ENCODE measurements at places on chromosomes 13 and 19.

GRCh38 chr13:35978607-35979316 is 152.4 kb downstream of the DCLK1 start:
- no peak for DNase-seq

GRCh38 chr13:110419381-110419791 is 112.3 kb downstream of the COL4A2 start:
- peak; percentile 67 for DNase-seq

DNA sequence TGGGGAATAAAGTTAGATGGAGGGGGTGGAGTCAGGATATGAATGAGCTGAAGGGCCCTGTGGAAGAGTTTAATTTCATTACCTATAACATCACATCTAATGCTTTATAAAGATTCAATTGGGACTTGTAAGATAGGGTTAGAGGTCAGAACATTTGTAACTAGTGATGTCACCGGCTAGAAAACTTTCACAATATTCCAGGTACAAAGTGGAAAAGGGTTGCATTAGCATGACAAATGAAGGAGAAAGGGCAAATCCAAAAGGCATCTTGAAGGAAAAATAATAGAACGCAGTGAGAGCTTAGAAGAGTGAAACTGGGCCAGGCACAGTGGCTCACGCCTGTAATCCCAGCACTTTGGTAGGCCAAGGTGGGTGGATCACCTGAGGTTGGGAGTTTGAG is 7.6 kb downstream of the MBNL2 start:
- DNase-seq: no peak

DNA sequence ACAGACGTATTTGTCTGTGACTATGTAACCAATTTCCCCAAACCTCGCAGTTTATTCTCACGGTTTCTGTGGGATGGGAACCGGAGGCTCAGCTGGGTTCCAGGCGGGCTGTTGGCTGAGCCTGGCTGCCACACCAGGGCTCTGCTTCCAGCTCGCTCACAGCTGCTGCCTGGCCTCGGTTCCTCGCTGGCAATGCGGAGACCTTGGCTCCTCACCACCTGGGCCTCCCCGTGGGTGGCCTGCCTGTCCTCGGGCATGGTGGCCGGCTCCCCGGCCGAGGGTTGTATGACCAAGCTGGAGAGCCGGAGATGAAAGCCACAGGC is 218.9 kb upstream of the MAB21L1 start:
- no peak for DNase-seq

DNA sequence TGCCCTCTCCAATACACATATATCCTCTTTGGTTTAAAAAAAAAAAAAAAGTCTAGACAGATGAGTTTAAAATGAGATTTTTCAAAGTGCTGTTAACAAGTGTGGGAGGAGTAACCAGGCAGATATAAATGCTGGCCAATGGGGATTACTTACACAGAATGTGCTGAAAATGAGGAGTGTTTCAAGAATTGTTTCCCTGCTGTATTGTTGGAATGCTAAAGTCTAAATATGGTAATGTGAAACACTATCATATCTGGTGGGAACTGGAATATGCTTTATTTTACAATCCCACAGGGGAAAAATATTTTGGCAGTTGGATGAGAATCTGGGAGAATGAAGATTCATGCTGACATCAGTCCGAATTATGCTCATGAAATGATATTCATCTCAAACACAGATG is 250.7 kb downstream of the DCT start:
- DNase-seq: no peak

DNA sequence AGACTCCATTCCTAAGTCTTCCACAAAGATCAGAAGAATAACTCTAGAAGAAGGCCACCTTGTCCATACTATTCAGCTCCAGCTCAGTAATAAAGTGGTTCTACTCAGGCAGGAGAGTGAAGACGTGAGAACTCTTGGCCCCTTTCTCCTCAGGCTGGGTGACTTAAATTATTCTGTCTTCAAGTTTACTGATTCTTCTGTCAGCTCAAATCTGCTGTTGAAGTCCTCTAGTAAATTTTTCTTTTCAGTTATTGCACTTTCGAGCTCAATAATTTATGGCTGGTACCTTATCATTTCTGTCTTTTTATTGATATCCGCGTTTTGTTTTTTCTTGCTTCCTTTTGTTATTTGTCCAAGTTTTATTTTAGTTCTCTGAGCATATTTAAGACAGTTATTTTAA is 922.3 kb upstream of the PCDH9 start:
- DNase-seq: no peak

GRCh38 chr19:39940221-39940833 is 5.9 kb upstream of the FCGBP start:
- no peak for DNase-seq

DNA sequence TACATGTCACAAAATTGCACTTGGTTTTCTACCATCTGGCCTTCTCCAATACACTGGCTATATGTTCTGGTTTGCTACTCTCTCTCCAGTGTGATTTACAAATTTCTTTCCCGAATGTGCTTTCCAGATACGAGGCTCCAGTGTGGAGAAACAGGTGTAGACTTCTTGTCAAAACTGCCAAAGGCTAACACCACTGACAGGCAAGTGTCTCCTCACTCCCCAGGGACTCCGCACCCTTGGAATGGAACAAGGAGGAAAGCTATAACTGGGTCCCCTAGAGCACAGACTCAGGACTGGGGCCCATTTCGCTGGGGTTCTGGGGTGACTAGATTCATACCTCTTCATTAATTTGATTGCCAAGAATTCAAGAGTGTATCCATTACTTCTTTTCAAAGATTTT is 161.8 kb downstream of the FOXO1 start:
- DNase-seq: no peak

DNA sequence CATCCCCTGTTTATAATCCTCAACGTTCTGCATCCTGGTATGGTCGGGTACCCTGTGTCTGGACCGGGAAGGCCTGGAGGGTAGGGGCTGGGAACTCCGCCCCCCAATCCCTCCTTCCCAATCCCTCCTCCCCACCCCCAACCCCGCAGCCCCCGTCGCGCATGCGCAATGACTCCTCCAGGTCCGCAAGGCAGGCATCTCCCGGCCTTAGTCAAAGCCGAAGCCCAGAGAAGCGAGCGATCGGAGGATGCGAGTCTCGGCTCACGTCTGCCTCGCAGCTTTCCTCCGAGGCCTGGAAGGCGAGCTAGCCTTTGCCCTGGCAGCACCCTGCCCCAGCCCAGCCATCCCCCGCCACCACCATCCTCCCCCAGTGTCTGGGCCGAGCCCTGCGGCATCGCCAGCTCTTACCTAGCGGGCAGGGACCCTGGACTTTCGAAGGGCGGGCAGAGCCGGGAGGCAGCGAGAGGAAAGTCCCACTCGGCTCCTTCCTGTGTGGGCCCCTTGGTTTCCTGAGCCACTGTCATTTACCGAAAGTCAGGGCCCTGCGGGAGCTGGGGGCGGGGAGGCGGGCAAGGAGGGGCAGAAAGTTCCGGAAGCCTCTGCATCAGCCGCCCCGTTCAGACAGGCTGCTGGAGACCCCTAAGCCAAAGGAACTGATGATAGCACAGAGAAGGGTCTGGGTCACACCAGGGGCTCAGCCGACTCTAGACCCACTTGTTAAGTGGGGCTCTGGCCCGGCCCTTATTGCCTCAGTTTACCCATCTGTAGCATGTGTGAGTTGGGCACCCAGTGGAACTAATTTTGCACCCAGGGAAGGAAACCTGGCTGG is at the start of gene JAK3:
TSS of gene JAK3 (minus strand) at position 445 of the 829 bp plus-strand sequence. CDS start 3,565 bp downstream, outside the sequence.
- DNase-seq: no peak

DNA sequence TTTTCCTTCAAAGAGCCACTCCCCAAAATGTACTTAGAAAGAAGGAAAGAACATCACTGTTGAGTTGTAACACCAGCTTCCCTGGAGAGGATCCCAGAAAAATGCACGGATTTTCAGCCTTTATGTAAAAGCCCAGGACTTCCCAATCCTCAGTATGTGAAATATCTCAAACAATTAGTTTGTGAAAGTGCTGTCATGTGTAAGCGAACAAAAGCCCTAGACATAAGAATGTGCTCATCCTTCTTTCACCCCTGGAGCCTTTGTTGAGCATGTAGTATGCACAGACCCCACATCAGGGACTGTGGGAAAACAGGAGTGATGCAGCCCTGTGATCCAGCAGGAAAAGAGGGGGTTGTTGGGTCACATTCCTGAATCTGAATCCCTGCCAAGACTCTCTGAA is 441.4 kb upstream of the ZNF507 start:
- no peak for DNase-seq

- no peak for DNase-seq
Observed at GRCh38 chr19:44869733-44870470, 21.2 kb upstream of the TOMM40 start.

DNA sequence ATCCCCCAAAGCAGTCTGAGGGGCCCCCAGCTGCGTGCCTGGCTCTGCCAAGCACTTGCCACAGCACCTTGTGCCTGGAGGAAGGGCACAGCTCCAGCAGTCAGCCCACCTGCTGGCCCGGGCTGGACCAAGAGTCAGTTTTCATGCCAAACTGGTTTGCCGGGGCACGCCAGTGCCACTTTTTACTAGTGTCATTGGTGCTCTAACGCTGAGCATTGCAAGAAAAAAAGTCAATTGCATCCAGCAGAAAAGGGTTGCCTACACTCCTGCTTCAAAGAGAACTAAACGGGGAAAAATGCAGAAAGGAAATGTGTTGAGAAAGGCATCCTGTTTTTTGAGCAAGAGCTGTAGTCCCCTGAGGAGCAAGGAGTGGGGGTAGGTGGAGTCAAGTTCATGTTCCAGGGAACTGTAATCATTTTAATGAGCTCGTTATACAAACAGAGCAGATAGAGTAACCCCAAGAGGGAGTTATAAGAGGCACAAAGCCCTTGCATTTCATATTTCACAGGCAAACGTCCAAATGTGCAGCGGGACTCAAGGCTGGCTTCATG is 68.4 kb downstream of the F2RL3 start:
- no peak for DNase-seq

GRCh38 chr13:102708211-102708610 is 13.4 kb upstream of the METTL21C start:
- no peak for DNase-seq

DNA sequence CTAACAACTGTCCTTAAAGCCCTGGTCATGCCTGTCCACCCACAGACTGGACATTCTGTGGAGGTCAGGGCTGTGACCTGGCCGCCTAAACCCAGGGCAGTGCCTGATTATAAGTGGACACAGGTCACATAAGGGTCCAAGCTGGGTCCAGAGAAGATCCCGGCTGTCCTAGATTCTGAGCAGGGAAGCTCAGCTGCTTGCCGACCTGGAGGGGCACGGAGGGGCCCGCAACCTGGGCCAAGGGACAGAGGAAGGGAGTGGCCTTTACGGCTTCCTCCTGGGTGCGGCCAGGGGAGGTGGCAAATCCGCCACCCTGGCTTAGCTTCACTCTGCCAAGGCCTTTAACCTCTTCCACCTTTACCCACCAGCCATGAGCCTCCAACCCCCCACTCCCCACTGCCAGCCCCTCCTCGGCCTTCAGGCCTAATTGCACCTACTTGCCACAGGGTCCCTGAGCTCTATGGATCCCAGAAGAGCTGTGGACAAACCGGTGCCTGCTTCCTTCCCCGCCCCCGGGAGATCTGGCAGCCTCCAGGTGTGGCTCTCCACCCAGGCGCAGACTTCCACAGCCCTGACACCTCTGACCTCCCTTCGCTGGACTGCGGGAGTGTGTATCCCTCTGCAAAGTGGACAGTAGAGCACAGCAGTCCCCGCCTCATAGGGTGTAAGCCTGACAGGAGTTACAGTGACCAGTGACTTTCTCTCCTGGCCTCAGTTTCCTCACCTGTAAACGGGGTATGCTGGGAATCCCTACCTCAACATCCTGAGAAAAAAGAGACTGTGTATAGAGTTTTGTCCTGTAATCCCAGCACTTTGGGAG is 1.7 kb downstream of the CD320 start:
- no peak for DNase-seq

DNA sequence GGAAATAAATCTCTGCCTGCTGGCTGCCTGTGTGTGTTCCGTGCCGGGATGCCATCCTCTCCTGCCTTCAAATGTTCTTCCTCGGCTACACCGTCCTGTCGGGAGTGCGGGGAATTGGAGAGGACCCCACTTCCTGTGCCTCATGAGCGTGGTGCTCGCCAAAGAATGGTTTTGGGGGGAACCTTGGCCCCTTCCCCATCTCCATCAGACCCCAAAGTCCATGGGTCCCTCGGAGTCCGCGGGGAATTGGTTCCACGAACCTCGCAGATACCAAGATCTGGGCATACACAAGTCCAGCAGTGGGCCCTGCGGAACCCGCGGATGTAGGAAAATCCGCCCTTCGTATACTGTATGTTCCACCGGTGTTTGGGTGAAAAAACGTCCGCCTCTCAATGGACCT is 2.3 kb upstream of the ZNF865 start:
- DNase-seq: no peak

DNA sequence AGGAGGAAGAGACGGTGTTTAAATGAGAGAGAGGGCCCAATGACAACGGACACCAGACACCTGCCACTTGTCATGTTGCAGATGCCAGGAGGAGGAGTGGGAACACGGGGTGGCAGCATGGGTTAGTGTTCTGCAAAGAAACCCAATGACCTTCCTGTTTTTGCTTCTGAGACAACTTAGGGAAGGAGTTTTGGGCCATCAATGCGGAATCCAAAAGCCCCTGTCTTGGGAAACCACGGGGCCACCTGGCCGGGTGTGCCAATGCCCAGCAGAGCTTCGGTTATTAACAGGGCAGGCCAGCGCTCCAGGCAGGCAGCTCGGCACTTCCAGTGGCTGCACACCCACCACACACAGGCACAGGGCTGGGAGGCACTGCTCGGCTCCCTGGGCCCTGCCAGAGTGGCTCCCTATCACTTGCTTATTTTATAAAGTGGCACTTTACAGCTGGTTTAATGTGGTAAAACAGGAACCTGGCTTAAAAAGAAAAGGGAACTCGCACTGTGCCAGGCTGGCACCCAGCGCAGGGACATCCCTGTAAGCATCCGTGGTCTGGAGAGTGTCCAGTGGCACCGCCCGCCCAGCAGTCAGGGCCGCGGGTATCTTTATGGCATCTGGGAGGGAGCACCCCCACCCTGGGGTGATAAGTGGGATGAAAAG is 19.1 kb downstream of the ELL start:
- DNase-seq: no peak

DNA sequence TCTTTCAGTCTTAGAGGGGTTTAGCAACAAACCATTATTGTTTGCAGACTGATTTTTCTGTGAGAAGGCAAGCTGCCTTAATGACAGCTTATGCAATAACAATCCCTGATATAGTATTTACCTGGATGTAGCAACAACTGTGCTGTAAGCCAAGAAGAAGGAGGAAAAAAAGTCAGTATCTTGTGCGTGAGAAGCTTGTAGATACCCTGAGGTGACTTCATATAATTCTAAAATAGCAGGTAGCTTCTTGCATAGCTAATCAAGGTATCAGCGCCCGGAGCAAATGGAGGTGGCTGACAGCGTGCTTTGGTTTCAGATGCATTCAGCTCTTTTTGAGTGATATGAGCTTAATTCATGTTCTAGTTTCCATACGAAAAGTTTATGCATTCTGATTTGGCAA is 309.8 kb downstream of the KLF5 start:
- DNase-seq: no peak

- DNase-seq: no peak
Observed at GRCh38 chr19:3154957-3155736, 19.3 kb downstream of the GNA15 start.

GRCh38 chr19:3459089-3459881 is 21.0 kb downstream of the SMIM24 start:
- peak; percentile 97 for DNase-seq

DNA sequence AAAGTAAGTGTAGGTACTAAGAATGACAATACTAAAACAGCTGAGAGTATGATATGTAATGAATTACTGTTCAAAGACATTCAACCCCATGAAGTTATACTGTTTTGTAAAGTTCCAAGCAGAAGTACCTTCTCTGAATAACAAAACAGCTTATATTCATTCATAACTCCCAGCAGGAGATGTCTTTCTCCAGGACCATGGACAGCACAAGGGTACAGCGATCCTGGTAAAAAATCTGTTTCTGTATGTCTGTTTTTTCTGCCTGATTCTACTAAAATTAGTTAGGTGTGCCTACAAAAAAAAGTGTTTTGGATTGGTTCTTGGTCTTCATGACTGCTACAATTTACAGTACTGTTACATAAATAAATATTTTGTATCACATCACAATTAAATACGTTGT is 172.5 kb upstream of the SLITRK5 start:
- no peak for DNase-seq
